ENCODE measurements at places on chromosomes 5 and 9.

DNA sequence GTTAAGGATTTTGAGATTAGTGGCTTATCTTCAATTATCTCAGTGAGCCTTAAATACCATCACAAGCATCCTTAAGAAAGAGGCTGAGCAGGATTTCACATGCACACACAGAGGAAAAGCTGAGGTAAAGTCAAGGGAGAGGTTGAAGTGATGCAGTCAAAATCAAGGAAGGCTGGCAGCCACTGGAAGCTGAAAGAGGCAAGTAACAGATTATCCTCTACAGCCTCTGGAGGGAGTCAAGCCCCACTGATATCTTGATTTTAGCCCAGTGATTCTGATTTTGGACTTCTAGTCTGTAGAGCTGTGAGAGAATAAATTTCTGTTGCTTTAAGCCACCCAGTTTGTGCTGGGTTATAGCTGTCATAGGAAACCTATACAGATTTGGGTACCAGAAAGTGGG lies 80.1 kb downstream of the ANKRD31 start:
- no peak for DNase-seq

- DNase-seq = no peak
Measured at GRCh38 chr9:87991151-87991870, 17.0 kb upstream of the CDK20 start.

DNA sequence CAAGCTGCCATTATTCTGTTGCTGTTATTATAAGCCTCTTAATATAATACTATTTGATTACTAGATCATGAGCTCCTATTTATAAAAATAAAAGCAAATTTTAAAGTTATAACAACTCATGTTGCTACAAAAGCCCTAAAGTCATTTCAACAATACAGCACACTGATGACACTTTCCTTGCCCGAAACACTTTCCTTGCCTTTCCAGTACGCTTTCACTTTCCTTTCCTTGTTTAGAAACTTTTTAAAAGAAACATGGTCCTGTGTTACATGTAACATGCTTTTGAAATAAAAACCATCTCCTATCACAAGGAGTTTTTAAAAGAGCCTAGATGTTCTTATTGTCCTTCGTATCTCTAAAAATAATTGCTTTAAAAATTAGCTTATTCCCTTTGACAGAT lies 688.4 kb downstream of the PTPRD start:
- no peak for DNase-seq

GRCh38 chr5:83589786-83590185 lies 118.2 kb downstream of the VCAN start:
- no peak for DNase-seq

- no peak for DNase-seq
Measured at GRCh38 chr5:122941737-122942136, 94.8 kb downstream of the PPIC start.

DNA sequence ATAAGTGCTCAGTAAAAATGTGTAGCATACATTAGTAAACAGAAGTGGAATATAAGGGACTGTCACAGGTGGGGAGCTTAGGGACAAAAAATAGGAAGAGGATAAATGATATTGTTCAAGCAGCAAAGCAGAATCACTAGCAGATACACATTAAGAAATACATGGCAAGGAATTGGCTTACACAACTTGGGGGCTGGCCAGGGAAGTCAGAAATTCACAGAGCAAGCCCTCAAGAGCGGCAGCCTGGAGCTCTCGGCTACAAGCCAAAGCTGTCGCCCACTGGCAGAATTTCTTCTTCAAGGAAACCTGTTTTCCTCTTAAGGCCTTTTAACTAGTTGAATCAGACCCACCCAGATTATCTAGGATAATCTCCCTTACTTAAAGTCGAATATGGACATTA lies 73.0 kb upstream of the SMIM23 start:
- DNase-seq = no peak

DNA sequence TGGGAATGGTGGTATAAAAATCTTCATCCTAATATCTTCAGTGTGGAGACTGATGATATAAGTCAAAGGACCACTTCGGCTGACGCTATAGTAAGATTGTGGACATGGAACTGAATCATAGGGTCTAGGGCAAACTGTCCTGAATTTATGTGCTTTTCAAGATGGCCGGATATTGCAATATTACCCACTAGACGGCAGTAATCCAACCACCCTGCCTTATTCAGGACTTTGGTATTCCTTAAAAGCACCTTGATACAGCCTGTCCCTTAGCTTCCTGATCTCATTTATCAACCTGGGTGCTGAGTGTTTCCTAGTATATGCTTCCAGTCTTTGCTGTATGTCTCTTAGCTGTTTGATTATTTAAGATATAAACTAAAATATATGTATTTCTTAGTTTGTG lies 71.2 kb upstream of the COX7C start:
- no peak for DNase-seq

DNA sequence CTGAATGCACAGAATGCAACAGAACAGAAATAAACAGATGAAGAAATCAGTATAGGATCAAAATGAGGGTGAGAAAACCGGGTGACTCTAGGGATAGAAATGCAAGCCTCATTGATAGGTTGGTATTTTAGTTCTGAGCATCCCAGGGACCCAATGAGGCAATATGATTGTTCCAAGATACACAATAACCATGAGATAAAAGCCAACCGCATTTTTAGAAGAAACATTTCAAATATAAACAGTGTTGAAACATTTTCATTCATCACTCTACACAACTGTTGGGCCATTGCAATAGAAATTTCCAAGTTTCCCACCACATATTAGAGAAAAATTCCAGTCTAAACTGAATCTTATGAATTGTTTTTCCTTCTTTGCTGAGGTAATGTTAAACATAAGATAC lies 452.3 kb upstream of the PTGER4 start:
- no peak for DNase-seq

- DNase-seq = no peak
Measured at GRCh38 chr5:156892223-156892622, 42.1 kb downstream of the PPP1R2B start.

GRCh38 chr5:157232706-157233105 lies 33.2 kb upstream of the CYFIP2 start:
- DNase-seq = no peak

DNA sequence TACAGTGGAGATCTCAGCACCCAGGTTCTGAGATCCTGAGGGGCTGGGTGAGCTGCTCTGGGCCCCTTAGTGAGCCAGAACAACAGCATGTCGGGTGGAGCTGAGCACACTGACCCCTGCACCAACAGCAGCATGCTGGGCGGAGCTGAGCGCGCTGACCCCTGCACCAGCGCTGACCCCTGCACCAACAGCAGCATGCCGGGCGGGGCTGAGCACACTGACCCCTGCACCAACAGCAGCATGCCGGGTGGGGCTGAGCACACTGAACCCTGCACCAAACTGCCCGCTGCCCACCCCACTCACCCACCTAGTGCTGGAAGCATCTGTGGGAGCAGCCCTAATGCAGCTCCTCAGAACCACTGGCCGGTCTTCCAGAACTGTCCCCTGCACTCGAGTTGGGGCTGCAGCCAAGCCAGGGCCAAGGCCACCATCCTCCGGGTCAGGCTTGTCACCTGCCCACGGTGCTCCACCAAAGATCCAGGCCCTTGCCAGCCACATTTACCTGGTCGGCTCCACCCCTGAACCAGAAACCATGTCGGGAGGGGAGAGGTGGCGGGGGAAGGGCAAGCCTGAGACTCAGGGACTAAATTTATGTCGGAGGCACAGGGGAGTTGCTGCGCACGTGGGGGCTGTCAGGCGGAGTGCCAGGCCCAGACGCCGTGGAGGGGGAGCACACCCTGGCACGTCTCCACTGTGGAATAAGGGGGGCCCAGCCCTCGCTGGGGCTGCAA lies 80.3 kb downstream of the ADAMTS2 start:
- no peak for DNase-seq
